ENCODE measurements at places on chromosomes 11 and 22.

DNA sequence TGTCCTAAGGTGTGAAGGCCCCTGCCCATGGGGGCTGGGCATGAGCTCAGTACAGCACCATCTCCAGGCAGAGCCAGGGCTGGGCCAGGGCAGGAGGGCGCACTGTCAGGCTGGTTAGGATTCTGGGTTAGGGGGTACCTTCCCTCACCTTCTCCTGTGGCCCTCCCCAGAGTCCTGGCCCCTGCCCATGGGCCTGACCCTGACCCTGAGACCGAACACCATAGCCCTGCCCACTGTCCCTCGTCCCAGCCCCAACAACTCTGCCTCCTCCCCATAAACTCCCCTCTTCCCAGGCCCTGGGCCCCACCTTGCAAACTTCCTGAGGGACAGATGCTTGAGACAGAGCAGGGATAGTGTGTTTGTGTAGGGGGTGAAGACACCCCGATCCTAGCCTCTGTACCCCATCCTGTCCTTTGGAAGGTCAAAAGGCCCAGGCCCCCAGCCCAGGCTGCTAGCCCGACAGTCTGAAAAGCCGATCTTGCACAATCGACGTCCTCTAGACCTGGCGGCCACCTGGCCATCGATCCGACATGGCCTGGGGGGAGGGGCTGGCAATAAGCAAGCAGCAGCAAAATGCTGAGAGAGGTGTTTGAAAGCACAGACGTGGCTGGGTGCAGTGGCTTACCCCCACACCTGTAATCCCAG, 2.7 kb upstream of the TMPRSS6 start:
- DNase-seq: no peak

DNA sequence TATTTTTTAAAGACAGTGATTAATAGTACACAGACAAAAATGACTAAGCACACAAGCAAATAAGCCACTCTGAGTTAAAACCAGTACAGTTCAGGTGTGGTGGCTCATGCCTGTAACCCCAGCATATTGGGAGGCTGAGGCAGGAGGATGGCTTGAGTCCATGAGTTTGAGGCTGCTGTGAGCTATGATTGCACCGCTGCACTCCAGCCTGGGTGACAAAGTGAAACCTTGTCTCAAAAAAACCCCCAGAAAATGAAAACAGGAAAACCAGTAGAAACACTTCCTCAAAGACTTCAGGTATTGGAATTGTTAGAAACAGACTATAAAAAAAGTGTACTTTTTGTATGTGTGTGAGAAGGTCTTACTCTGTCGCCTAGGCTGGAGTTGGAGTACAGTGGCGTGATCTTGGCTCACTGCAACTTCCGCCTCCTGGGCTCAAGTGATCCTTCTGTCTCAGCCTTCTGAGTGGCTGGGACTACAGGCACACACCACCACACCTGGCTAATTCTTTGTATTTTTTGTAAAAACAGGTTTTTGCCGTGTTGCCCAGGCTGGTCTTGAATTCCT, 33.0 kb downstream of the PPP6R2 start:
- no peak for DNase-seq

- no peak for DNase-seq
These were observed 79.8 kb downstream of the CLPB start for GRCh38 chr11:72354356-72355115.

- DNase-seq: no peak
These were observed 30.9 kb upstream of the CARS1 start for GRCh38 chr11:3087821-3088800.

- DNase-seq: no peak
These were observed 15.0 kb upstream of the MN1 start for GRCh38 chr22:27816552-27816951.

DNA sequence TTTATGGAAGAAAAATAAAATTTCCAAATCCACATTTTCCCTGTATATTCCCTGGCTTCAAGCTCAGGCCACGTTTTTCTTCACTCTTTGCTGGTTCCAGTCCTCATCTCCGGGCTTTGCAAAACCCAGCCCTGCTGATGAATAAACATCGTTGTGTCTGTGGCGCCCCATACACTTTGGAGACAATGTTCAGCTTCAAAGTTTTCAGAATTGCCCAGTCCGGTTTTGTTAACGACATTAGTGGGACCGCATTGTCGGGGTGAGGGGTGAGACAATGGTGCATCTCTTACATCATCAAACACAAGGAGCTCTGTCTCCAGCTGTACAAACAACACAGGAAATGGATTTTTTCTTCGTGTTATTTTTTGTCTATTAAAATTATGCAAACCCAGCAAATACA, 53.4 kb upstream of the HTATIP2 start:
- DNase-seq: no peak

DNA sequence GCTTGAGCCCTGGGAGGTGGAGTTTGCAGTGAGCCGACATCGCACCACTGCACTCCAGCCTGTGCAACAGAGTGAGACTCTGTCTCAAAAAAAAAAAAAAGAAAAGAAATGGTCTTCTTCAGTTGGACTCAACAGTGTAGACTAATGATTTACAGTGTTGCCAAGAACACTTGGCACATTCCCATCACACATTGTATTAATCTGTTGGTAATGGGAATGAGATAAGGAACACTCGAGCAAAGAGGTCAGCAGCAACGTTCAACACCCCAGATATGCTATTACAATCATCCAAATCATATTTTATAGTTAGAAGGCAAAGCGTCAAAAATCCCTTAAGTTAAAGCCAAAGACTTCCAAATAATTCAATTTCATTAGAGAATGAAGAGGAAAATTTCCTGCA, 14.5 kb downstream of the CDON start:
- no peak for DNase-seq

- peak; percentile 52 for DNase-seq
These were observed 102.3 kb upstream of the SYT13 start for GRCh38 chr11:45388472-45388871.

DNA sequence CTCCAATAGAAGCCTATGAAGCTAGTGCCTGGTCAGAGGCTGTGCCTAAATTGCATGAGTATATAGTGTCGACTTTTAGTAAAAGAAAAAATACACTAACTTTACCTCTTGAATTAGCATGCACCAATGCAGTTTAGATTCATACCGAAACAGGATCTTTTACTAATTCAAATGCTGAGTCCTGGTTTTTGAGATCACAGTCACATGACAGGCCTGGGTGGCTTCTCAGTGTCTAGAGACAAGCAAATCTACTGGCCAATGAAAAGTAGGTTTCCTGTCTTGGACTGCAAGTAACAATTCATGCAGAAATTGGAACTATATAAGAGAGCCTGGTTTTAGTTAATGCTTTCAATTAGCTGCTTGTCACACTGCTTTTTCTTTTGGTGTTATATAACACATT, 7.2 kb downstream of the ARHGEF12 start:
- DNase-seq: no peak

DNA sequence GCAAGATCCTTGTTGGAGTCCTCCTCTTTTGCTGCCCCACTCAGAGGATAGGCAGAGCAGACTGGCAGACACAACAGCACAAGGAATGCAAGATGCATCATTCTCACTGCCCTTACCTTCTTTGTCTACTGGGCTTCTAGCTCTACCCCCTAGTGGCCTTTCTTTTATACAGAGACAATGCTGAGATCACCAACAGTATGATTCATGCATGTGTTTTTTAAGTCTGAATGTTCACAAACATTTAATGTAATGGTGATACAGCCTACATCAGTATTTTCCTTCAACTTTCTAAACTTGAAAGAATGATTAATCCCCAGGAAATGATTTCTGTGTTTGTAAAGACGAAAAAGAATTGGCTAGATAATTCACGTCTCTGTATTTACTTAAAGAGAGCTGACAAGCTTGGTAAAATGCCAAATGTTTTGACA, at the start of gene MMP10:
MMP10 (minus strand) TSS at position 138 of the 428 bp plus-strand sequence; CDS start at position 101, 37 bp downstream.
- peak; percentile 28 for DNase-seq

GRCh38 chr11:131240421-131240820, 130.0 kb upstream of the NTM start:
- DNase-seq: no peak

GRCh38 chr11:40204228-40204627, 1255.2 kb downstream of the LRRC4C start:
- no peak for DNase-seq

DNA sequence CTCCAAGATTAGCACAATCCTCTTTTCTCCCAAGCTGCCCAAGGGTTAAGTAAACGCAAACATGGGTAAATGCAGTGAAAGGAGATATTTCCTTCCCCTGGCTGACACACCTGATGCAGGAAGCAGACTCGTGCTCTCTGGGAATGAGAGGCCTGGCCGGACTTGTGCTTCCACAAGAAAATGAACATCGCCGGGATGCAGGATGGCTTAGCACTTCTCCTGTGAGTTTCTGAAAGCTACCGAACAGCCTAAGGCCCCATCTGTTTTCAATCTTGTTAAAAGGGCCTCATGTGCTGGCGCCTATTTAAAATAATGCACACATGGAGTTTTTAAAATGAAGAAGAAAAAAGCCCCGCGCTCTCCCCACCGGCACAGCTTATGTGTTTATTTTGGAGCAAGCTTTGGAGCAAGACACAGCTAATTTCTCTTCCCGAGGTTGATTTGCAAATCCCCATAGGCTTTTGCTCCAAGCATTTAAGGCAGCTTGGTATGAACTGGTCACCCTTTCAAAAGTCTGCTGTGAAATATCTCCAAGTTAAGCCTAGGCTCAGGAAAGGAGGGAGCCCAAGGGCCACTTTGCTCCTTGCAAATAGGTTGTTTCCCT, 100.9 kb downstream of the SYN3 start:
- DNase-seq: no peak

GRCh38 chr22:44309647-44310046, 3.1 kb downstream of the SHISAL1 start:
- no peak for DNase-seq
